ENCODE measurements at places on chromosomes 13 and 19. TPM values are rescaled to one million over a fixed set of nuclear protein-coding genes. Genes with fewer than 3 reads are reported as not detected.

PSG4 gene
- not detected for total RNA-seq

LGALS4 gene
- 1.2 TPM for total RNA-seq

PRSS57 gene
- not detected for total RNA-seq

PAN3 gene
- total RNA-seq: 9.8 TPM

TTYH1 gene
- total RNA-seq: 0.96 TPM

FAM216B gene
- 0.80 TPM for total RNA-seq

PALM3 gene
- 0.32 TPM for total RNA-seq

ZNF497 gene
- 0.21 TPM for total RNA-seq

DNA sequence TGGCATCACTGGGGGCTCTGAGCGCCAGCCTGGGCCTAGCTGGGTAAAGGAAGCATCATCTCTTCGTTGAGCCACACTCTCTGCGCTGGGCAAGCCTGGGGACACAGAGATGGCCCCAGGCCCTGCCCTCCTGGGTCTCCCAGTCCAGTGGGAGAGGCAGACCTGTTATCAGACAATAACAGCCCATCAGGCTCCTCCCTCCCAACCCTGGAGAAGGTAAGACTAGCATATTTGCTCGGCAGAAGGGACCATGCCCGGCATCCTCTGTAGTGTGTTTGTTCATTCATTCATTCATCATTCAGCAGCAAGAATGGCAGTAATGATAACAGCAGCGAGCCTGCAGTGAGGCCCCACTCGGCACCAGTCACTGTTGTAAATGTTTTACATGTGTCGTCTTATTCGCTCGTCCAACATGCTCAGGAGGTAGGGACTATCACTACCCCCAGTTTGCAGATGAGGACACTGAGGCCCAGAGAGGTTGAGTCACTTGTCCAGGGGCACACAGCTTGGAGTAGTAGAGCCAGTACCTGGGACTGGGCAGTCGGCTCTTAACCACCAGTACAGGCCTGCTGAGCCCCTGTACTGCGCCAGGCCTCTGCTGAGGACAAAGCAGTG, 33.2 kb downstream of the PAK4 start:
- DNase-seq: no peak

GRCh38 chr19:2344381-2344870, 15.6 kb upstream of the TMPRSS9 start:
- no peak for DNase-seq

GRCh38 chr13:35894636-35895035, 236.5 kb downstream of the DCLK1 start:
- no peak for DNase-seq

DNA sequence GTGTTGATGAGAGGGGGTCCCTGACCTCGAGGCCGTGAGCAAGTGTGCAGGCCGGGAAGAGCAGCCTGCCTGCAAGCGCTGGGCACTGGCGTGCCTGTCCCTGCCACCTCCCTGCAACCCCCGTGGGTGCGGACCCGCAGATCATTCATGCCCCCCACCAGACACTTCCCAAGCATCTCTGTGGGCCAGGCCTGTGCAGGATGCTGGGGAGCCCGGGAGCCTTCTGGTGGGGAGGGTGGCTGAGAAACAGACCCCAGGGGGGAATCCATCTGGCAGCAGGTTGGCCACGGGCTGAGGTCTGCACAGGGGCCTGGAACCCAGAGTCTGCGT, 18.4 kb upstream of the CACTIN start:
- DNase-seq: no peak

GRCh38 chr19:47489072-47489914, 5.3 kb upstream of the KPTN start:
- no peak for DNase-seq

- DNase-seq: no peak
These were observed 93.3 kb upstream of the DOCK9 start for GRCh38 chr13:99071211-99071610.

GRCh38 chr19:13154241-13154778, 4.1 kb downstream of the IER2 start:
- peak; percentile 91 for DNase-seq

DNA sequence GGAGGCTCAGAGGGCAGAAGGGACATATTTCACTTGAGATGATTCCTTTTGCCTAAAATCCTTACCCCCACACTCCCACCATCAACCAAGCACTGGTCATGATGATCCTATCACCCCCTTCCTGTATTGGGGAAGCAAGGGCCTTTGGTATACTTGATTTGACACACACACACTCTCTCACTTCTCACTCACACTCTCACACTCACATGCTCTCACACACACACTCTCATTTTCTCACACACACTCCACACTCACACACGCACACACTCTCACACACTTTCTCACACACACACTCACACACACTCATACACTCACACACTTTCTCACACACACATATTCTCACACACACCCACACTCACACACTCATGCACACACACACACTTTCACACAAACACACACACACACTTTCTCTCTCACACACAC, 8.6 kb downstream of the RGCC start:
- DNase-seq: no peak

- no peak for DNase-seq
These were observed 1660.3 kb downstream of the EFNB2 start for GRCh38 chr13:104875038-104875754.

DNA sequence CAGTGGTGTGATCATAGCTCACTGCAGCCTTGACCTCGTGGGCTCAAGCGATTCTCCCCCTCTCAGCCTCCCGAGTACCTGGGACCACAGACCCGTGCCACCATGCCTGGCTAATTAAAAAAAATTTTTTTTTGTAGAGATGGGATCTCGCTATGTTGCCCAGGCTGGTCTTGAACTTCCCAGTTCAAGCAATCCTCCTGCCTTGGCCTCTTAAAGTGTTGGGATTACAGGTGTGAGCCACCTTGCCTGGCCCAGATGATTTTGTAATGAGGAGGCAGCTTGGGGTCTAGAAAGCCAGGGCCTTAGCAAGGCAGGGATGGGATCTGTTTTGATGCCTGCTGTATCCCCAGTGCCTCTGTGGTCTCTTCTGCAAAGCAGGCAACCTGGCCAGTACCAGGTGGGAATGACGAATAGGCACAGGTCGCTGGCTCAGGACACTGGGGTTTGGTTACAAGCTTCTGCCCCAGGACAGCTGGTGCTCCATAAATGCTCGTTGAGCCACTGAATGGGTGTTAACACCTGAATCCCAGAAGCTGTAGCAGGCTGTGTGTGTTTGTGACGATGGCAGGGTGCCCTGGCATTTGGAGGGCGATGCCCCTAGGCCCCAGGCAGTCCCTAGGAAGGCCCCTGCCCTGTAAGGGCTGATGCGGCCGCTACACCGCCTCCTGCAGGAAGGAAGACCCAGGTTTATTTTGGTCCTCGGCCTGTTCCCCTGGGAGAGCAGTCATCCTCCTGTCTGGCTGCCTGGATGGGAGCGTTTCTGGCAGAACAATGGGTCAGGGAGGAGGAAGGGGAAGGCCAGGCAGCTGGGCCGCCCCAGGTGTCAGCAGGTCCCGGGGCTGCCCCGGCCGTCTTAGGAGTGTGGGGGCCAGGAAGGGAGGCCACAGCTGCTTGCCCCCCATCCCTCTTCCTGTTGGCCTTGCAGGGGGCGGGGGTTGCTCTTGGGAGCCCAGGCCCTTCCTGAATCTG, 8.6 kb downstream of the TNFAIP8L1 start:
- peak; percentile 83 for DNase-seq

DNA sequence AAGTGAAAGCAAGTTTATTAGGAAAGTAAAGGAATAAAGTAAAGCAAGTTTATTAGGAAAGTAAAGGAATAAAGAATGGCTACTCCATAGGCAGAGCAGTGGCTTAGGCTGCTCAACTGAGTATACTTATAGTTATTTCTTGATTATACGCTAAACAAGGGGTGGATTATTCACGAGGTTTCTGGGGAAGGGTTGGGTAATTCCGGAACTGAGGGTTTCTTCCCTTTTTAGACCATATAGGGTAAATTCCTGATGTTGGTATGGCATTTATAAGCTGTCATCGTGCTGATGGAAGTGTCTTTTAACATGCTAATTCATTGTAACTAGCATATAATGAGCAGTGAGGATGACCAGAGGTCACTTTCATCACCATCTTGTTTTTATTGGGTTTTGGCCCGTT, 194.3 kb downstream of the DLEU7 start:
- DNase-seq: no peak

GRCh38 chr13:103607995-103608394, 541.8 kb upstream of the SLC10A2 start:
- DNase-seq: no peak

DNA sequence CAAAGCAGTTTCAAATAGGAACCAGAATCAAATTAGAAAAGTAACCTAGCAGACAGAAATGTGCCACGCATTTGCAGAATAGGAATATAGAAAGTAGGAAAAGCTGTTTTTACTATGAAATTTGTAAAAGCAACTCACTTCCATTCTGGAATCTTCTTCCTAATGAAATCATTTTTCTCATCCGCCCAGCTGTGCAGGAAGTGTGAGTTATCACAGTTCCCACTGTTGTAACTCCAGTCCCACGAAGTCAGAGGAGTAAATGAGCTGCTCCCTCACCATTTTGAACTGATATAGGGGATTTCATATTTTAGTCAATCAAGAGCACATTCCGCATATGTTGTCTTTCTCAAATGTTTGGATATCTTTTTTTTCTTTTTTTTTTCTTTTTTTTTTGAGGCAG, 230.8 kb downstream of the TBC1D4 start:
- no peak for DNase-seq

DNA sequence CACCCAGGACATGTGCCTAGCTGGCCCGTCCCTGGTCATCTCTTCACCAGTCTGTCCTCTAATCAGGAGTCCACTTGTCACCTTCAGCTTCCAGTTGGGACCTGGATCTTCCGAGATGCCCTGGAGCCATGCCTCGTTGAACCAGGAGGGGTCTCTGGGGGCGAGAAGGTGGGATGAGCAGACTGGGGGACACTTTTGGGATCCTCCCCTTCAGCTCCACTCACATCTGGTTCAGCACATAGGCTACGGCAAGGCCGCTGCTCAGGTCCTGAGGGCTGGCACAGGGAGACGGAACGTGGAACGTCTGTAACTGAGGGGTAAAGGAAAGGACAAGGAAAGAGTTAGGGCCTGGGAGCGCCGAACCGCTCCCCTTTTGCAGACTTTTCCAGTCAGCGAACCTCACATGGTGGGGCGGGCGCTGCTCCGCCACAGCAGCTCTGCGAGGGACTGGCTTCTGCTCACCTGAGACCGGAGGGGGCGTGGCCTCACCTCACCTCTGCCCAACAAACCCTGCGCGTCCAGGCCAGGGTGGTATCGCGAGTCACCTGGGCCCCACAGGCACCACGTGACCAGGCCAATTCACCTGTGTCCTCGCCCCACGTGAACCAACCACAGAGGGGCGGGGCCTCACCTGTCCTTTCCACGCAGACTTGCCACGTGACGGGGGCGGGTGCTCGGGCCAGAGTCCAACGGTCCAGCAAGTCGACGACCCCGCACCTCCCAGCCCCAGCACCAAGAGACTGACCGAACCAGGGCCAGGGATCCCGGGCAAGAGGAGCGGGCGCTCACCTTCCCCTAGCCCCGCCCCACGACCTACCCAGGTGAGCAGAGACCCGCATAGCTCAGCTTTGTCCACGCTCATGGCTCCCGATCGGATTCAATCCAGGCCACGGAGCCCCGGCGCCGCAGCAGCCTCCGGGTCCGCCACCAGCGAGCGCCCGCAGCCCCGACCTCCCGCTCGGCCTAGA, at the start of gene HOOK2:
Gene HOOK2, minus strand, starts transcription at position 965 of the 968 bp plus-strand sequence. Its CDS starts 103 bp downstream, at position 862.
- DNase-seq: peak; percentile 79

DNA sequence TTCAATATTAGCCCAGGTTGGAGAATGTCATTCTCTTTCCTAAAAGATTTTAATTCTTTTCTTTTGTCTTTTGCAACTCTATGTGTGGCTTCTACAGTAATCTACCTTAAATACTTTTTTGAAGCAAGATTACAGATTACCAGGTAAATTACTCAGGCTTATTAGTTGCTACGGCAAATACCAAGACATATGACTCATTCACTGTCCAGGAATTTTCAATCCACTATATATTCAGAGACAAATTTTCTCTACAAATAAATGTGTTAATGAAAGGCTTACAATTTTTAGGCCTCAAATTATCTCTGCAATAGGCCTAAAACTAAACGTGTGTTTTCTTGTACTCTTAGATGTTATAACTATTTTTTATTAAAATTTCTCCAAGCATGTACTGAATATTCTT, 631.3 kb downstream of the DIAPH3 start:
- DNase-seq: no peak

DNA sequence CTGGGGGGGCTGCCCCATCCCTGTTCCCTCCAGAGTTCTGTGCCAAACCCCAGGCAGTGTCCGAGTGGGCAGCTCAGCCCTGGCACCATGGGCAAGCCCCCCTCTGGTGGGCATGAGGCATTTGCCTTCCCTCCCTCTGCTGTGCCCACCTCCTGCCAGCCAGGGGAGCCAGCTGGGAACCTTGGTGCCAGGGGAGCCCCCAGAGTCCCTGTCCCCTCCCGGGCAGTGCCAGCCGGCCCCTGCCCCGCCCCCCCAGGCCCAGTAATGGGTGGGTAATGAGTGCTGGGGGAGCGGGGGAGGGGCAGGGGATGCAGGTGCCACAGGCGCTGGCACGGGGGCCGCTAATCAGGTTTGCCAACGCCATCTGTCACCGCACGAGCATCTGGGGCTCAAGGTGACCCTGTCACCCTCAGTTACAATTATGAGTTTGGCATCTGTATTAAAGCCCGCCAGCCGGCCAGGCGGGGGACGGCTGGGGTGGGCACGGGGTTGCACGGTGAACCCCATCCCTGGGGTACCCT, 5.9 kb downstream of the DAND5 start:
- no peak for DNase-seq

DNA sequence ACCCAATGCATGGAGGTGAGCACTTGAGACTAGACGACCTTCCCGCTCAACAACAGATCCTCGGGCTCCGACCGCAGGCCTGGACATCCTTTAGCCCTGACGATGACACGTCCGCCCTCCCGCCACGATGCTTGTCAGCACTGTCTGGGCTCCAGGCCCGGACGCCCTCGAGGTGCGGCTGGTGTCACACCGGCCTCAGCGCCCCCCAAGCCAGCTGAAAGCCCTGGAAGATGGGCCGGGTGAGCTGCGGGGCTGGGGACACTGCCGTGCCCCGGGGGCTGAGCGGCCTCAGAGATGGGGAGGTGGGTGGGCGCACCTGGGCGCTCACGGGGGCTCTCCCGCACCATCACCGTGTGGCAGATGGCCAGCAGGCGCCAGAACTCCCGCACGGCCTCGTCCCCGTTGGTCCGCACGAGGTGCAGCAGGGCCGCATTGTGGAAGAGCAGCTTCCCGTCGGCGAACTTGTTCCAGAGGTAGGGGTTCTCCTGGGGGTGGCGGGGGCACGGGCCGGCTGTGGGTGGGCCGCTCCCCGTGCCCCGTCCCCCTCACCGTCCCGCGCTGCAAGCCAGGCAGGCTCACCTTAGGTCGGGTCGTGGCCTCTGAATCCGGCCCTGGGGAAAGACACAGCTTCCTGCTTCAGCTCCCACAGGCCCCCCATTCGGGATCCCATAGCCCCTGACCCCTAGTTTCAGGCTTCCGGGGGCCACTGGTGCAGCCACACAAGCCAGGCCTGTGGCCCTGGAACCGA, 15.5 kb downstream of the ATP8B3 start:
- DNase-seq: no peak

DNA sequence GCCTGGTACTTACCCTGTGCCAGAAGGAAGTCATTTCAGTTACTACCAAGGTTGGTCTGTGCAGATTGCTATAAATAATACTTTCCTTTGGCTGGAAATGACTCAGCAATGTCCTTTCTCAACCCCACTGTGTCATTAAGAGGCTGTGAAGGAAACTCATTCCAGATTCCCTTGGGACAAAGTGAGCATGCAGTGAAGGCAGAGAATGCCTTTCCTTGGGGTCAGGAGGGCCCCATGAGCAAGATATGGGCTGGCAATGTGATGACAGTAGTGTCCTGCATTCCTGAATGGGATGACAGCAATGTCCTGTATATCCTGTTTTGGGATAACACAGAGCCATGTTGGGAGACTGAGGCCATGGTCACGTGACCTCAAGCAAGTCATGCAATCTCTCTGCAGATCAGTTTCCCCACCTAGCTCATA, 213.1 kb upstream of the TMTC4 start:
- DNase-seq: no peak

All from heart left ventricle (tissue), 16 donors.